Right renal pelvis (tissue), 4 donors: ENCODE measurements at places on chromosomes 1 and 21. TPM values are rescaled to one million over a fixed set of nuclear protein-coding genes. Genes with fewer than 3 reads are reported as not detected.

DNA sequence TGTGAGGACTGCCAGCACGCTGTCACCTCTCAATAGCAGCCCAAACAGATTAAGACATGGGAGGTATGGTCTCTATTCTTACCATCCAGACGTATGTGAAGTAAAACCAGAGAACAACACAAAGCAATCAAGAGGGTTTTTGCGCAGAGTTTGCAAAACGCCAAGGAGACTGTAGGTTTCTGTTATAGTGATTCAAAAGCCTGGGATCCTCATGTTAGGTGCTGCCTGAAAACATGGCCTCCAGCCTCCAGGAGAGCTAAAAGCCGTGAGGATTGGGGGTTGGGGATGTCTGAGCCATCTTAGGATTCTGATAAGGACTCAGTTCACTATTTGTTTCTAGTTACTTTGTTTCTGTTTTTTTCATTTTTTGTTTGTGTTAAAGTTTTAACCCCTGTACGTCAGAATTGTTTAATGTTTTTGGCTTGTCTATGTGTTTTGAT lies 4.2 kb upstream of the CCT8 start:
- DNase-seq, result no peak

DNA sequence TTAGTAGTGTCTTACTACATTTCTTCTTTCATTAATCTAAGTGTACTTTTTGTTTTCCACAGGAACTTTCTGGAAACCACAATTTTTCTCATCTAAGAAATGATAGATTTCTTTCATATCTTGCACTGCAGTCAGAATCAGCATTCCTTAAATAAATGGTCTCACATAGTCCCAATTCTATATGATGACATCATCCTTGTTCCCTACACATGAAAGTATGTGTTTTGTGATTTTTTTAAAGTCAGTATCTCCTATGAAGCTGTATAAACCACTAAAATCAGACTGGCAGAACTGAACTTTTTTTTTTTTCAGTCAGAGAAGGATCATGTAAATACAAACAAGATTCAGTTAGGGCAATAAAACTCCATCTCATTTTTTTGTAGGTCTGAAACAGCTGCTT lies 742.6 kb upstream of the CXADR start:
- no peak for DNase-seq

GRCh38 chr1:90133133-90133532 lies 138.2 kb downstream of the ZNF326 start:
- DNase-seq, result peak; percentile 15

DNA sequence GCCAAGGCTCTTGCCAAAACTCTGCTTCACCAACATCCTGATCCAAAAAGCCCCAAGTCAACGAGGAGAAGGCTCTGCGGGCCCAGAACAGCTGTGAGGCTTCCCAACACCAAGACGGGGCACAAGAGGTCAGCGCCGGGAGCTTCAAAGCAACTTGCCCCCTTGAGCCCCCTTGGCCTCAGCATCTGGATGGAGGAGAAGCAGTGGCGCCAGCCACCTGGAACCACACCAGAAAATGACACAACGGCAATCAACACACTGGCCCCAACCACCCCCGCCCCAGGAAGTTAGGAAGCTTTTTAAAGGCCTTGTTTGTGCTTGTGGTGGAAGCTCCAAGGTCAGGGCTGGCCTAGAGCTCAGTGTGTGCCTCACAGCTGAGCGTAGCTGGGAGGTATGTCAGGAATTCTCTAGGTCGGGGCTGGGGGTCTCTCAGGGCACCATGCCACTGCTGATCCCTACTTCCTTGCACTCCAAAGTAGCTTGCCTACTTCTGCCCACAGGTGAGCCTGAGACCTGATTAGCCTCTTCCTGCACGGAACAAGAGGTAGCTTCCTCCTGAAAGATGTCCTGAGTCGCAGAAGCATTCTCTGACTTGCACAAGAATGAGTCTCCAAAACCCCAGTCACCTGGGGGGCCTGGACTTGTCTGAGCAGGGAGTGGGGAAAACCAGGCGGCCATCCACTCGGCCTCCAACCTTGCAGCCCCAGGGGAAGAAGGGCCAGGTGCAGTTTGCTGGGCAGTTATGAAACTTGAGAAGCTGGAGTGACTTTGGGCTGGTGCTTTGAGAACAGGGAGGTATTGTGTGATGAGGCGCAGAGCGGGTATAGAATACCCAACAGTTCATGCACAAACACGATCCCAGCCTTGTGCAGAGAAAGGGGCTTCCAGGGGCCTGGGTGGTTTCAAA lies 9.7 kb upstream of the SRP9 start:
- DNase-seq, result no peak

DNA sequence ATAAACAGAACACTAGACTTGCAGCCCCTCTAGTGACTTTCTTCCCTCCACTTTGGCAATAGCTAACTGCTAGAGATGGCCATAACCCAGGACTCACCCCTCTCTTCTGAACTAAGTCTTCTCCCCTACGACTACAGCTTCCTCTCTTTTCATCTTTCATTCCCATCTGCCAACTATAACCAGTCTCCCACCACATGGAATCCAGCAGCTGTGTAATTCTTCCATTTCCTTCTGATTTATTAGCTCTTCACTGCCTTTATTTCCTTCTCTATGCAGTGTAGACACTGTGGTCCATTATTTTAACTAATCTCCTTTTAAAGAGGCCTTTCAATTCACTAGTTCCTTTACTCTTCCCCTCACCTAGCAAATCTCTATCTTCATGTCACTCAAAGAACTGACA lies 13.4 kb upstream of the KCNK1 start:
- DNase-seq, result no peak

- no peak for DNase-seq
These were observed 1.5 kb downstream of the PTGFRN start for GRCh38 chr1:116911188-116911553.

GRCh38 chr1:71657891-71658679 lies 577.2 kb upstream of the ZRANB2 start:
- DNase-seq, result no peak

Gene TBX15
- 0.18 TPM for polyA plus RNA-seq

Gene RNU1-2
- polyA plus RNA-seq, result not detected

Gene RCAN3
- 12.2 TPM for polyA plus RNA-seq
